ENCODE measurements at places on chromosomes 2 and 18. TPM values are rescaled to one million over a fixed set of nuclear protein-coding genes. Genes with fewer than 3 reads are reported as not detected.
A peak's percentile ranks its signal among the peaks of the same experiment; 100 is the strongest.

Gene DOK6
- total RNA-seq = not detected

DNA sequence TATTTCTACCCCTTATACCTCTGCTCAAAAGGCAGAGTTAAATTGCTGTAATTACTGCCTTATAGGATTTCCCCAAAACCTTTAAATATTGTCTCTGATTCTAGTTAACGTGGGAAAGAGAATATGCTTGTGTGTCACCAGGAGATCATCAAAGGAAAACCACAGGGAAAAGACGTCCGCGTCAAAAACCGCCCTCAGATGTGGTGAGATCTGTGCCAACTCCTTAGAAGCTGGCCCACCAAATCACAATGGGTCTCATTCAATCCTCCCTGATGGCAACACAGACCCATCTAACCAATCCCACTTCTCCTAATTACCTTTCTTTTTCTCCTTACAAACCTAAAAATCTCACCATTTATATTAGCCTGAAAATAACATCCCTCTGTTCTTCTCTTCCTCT lies 25.4 kb downstream of the VPS54 start:
- no peak for DNase-seq
- no peaks in the 10 kb centered on the region for H3K36me3 ChIP-seq
- H3K27me3 ChIP-seq = no peaks in the 10 kb centered on the region
- H3K4me3 ChIP-seq = no peak overlapping the region
- no peaks in the 10 kb centered on the region for H3K4me1 ChIP-seq
- no peak overlapping the region for H3K27ac ChIP-seq

DNA sequence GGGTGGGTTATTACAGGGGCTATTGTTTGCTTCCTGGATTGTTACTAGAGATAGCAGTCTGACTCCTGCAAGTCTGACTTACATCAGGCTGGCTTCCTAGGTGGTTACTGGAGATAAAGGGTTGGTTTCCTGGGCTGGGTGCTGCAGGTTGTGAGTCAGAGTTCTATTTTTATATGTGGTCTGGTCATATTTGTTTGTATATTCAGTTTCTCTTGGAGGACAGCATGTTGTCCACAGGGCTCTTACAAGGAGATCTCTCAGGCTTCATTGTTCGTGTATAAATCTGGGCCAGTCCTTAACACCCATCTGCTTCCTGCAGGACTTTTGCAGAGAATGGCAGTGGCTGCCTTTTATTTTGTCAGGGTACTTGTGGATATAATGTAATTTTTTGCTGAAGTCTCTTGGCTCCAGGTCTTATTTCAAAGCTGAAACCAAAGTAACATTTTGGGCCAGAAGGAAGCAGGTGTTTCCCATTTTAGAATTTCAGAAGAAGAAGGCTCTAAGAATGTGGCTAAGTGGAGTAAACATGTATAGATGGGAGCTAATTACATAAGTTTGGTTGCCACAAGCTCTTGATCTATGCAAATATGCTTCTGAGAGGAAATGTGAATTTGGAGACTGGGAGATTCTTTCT lies 65.9 kb upstream of the SLC16A14 start:
- no peaks in the 10 kb centered on the region for H3K36me3 ChIP-seq
- no peaks in the 10 kb centered on the region for H3K4me1 ChIP-seq
- no peaks in the 10 kb centered on the region for H3K27me3 ChIP-seq
- no peak overlapping the region for H3K4me3 ChIP-seq
- H3K27ac ChIP-seq = no peak overlapping the region
- peak; percentile 27 for DNase-seq

- DNase-seq = no peak
- no peak overlapping the region for H3K27ac ChIP-seq
- no peak overlapping the region for H3K4me3 ChIP-seq
- H3K27me3 ChIP-seq = no peaks in the 10 kb centered on the region
- H3K36me3 ChIP-seq = no peaks in the 10 kb centered on the region
- H3K4me1 ChIP-seq = no peaks in the 10 kb centered on the region
Observed at GRCh38 chr18:9869715-9870430, 15.9 kb upstream of the TXNDC2 start.

GRCh38 chr2:189252991-189253675 lies 73.6 kb upstream of the COL5A2 start:
- DNase-seq = no peak
- H3K36me3 ChIP-seq = no peaks in the 10 kb centered on the region
- H3K27me3 ChIP-seq = no peaks in the 10 kb centered on the region

DNA sequence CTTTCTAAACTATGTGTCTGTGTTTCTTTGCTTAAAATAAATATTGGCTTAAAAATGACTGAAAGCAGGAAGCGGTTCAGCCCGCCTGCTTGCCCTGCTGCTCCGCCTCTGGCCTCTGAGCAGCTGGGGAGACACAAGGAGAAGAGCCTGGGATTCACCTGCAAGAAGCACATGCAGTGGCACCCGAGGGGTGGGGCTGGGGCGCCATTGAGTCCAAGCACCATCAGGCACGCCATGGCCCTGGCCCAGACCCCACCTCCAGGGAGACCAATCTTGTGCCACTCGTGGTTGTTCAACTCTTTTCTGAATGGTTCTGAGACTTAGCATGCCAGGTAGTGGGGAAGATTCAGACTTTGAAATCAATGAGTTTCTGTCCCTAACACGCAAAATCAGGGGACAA lies 495.5 kb upstream of the MYT1L start:
- DNase-seq = no peak
- H3K36me3 ChIP-seq = no peaks in the 10 kb centered on the region
- H3K4me1 ChIP-seq = peaks cover 9% of the 10 kb centered on the region
- no peak overlapping the region for H3K27ac ChIP-seq
- no peaks in the 10 kb centered on the region for H3K27me3 ChIP-seq

- no peak overlapping the region for H3K4me3 ChIP-seq
- no peak for DNase-seq
- H3K36me3 ChIP-seq = no peaks in the 10 kb centered on the region
- peaks cover 21% of the 10 kb centered on the region for H3K4me1 ChIP-seq
Observed at GRCh38 chr2:25724756-25725155, 51.4 kb upstream of the DTNB start.

Gene TBC1D8
- total RNA-seq = 2.3 TPM

DNA sequence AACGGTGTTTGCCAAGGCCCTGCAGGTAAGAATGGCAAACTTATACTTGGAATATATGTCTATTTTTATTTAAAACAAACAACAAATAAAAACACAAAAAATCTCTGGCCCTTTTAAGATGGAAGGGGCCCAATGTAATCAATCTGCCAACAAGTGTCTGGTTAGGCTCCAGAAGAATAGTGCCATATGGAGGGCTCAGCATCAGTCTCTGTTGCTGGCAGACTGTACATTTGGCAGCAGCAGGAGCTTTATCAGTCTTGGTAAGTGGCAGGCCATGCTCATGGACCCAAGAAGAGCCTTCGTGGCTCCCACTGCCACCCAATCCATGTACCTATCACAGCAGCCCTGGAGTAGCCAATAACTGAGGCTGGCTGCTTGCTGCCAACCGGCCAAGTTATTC lies 101.1 kb downstream of the GALNT3 start:
- peaks cover 10% of the 10 kb centered on the region for H3K4me1 ChIP-seq
- H3K27ac ChIP-seq = no peak overlapping the region
- H3K27me3 ChIP-seq = no peaks in the 10 kb centered on the region
- H3K4me3 ChIP-seq = no peak overlapping the region

DNA sequence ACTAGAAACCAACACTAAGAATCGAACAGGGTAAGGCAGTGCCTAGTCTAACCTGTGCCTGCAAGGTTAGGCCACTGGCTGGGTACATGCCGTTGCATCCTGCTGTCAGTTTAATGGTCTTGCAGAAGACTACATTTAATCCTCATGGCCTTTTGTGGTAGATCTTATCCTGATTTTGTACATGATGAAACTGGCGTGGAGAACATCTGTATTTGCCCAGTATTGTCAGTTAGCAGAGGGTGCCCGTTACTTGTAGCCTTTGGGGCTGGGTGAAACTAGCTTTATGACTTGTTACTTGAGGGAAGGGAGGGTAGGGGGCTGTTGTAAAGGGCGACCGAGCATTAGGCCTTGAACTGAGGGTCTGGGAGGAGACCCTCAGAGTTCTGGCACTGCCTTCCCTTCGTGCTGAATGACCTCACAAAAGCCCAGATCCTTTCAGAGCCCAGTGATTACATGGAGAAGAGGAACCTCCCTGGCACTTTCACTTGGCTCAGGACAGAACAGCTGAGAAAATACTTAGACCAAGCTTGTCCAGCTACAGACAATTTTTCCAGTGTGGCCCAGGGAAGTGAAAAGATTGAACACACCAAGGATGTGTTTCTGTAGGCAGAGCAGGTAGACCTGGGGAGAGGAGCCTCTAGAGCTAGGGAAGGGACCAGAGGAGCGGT lies 19.5 kb downstream of the SLC20A1 start:
- no peak for DNase-seq
- no peaks in the 10 kb centered on the region for H3K27me3 ChIP-seq
- no peaks in the 10 kb centered on the region for H3K4me1 ChIP-seq
- no peak overlapping the region for H3K4me3 ChIP-seq
- peaks cover 30% of the 10 kb centered on the region for H3K36me3 ChIP-seq
- H3K27ac ChIP-seq = no peak overlapping the region

Gene CRYGC
- total RNA-seq = not detected

GRCh38 chr2:96555146-96555610 lies 18.6 kb downstream of the ARID5A start:
- DNase-seq = no peak
- H3K4me1 ChIP-seq = peaks cover 7% of the 10 kb centered on the region
- no peaks in the 10 kb centered on the region for H3K36me3 ChIP-seq
- H3K4me3 ChIP-seq = no peak overlapping the region

GRCh38 chr2:159807183-159808031 lies 9.4 kb upstream of the CD302 start:
- no peaks in the 10 kb centered on the region for H3K27me3 ChIP-seq
- DNase-seq = peak; percentile 76
- H3K36me3 ChIP-seq = no peaks in the 10 kb centered on the region
- H3K27ac ChIP-seq = no peak overlapping the region
- no peak overlapping the region for H3K4me3 ChIP-seq

Gene CDCA7
- total RNA-seq = 35.3 TPM

Gene MAB21L4
- total RNA-seq = not detected

Gene TEKT4
- total RNA-seq = not detected

All from Karpas-422 (cell line).